CD4-positive, alpha-beta T cell treated with Interleukin-4 for 1 hour (primary cell): ENCODE measurements at places on chromosomes 12 and 14.

DNA sequence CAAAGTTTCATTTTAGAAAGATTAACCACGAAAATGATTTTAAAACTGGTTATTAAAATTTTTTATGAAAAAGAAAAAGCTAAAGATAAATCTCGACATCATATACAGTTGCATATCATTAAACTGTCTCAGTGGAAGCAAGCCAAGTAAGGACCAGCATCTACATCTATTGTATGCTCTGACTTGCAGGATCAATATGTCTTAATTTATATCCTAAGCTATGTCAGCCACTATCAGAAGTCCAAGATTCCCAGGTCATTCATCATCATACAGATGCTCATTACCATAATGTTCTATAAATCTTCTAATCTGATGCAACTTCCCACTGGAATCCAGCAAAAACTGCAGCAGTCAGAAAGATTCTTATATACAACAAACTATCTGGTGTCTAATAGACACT, 43.5 kb downstream of the CMAS start:
- no peak for DNase-seq

- DNase-seq: no peak
Observed at GRCh38 chr12:32542428-32543229, 136.5 kb upstream of the DNM1L start.

DNA sequence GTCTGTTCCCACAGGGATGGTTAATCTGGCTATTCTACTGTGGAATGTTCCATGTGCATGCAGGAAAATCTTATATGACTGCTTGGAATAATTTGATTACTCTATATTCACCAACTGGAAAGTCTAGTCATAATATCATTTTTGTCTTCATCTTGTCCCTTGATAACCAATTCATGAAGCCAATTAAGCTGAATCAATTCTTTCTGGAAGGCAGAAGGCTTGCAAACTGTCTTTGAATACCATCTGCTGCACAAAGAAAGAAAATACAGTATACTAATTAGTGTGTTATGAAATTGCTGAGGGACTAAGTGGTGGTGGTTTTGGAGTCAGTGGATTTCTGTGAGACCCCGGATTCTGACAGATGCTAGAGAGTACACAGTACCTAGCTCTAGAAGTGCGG, 546.5 kb upstream of the MIS18BP1 start:
- DNase-seq: no peak

- DNase-seq: no peak
Observed at GRCh38 chr12:15646581-15646980, 142.6 kb downstream of the EPS8 start.

DNA sequence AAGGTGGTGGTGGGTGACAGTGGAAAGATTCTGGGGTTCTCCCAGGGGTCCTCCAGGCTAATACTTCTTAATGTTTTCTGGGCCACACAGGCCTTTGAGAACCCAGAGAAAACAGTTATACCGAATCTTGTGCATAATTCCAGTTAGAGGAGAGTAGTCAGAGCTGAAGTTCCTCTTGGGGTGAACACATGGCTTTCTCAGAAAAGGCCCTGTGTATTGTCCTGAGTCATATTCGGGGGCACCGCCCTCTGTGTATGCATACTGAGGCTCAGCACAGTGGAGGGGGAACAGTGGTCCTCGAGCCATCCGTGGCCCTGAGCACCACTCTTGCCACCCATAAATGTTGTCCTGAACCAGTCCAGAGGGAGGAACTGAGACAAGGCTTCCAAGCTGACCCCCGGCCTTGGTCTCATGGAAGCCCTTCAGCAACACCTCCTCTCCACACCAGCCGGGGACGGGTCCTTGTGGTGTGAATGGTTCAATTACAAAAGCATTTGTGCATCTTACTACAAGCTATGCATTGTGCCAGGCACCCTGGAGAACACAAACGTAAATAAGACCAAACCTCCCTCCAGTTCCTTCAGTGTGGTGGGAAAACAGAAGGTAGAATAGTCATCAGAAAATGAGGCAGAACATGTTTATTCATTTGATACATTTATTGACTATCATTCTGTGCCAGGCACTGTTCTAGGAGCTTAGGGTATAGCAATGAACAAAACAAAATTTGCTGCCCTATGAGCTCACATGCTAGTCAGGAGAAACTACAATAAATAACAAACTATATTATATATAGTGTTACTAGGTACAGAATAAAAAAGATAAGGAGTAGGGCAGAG, 9.9 kb downstream of the DHRS2 start:
- DNase-seq: no peak

DNA sequence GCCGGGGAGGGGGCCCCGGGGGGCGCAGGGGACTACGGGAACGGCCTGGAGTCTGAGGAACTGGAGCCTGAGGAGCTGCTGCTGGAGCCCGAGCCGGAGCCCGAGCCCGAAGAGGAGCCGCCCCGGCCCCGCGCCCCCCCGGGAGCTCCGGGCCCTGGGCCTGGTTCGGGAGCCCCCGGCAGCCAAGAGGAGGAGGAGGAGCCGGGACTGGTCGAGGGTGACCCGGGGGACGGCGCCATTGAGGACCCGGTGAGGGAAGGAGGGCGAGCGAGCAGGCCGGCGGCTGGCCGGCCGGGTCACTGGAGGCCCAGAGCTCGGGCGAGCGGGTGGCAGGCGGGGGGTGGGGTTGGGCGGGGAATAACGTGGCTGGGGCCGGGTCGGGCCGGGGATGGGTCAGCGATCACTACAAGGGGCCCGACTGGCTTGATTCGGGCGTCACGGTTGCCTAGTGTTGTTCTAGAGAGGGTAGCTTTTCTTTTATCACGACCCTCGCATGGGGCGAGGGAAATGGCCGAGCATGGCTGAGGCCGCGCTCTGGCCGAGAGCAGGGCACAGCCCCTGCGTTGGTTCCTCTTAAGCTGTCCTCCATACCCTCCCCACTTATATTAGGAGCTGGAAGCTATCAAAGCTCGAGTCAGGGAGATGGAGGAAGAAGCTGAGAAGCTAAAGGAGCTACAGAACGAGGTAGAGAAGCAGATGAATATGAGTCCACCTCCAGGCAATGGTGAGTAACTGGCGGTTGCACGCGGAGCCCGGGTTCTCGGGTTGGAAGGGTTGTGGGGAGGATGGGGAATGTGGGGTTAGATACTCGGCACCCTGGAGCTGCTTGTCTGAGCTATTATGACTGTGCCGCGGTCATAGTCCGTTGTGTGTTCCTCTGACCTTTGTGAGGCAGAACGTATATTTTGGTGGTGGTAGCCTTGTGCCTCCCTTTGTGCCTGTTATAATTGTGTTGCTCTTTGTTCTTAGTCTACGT, 603 bp downstream of the PABPN1 start:
- DNase-seq: peak; percentile 41

- no peak for DNase-seq
Observed at GRCh38 chr14:59419303-59419702, 45.9 kb downstream of the GPR135 start.

DNA sequence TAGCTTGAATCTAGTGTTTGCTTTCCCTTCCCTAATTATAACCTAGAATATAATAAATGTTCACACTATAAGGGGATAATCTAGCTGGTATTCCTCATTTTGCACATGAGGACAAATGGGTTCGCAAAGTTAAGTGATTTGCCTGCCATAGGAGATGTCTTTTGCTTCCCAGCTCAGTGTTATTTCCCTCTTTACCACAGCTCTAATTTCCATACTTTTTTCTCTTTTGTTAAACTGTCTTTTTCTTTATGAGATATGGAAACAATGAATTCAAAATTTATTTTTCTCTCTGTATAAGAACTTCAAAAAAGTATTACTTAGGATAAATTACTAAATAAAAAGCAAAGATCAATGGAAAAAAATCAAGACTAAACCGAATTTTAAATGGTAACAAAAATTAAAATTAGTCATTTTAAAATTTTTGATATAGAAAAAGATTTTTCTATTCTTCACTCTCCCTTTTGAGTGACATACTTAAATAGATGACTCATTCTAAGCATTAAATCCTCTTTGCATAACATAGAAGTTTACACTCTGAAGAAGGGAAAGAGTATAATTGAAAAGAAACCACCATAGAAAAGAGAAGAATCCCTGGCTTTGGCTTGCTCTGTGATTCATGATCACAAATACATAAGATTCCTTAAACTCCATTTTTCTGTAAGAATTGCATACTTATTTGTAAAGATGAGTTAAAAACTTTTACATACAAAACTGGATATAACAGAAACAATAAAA, 97.3 kb downstream of the INSM2 start:
- DNase-seq: no peak

GRCh38 chr12:234891-235415, 21.0 kb upstream of the SLC6A12 start:
- DNase-seq: no peak

- DNase-seq: no peak
Observed at GRCh38 chr12:109883461-109883860, 3.1 kb upstream of the GLTP start.
